Activated CD4-positive, alpha-beta T cell treated with anti-CD3 and anti-CD28 coated beads, Interleukin-2, amount 50 U/mL, for 24 hours (primary cell): ENCODE measurements at places on chromosomes 3 and 15.

GRCh38 chr3:72437661-72438406, 410.4 kb downstream of the SHQ1 start:
- no peak for DNase-seq

DNA sequence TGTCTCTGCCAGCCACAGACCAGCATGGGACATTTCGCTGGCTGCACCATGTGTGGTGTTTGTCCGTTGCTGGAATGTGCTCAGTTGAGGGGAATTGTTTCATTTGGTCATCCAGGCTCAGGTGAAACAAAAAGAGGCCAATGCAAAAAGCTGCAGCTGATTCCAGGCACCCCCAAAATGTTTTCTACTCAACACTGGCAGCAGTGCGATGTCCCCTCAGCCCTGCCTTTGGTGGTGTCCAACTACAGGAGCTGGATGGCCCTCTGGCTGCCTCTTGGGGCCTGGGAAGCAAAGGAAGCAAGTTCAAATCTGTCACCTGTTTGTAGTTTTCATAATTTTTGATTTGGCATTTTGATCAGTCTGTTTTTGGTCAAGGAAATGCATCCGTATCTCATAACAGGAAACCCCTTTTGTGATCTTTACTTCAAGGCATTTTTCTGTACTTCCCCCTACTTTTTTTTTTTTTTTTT, 141.8 kb downstream of the EEFSEC start:
- no peak for DNase-seq

DNA sequence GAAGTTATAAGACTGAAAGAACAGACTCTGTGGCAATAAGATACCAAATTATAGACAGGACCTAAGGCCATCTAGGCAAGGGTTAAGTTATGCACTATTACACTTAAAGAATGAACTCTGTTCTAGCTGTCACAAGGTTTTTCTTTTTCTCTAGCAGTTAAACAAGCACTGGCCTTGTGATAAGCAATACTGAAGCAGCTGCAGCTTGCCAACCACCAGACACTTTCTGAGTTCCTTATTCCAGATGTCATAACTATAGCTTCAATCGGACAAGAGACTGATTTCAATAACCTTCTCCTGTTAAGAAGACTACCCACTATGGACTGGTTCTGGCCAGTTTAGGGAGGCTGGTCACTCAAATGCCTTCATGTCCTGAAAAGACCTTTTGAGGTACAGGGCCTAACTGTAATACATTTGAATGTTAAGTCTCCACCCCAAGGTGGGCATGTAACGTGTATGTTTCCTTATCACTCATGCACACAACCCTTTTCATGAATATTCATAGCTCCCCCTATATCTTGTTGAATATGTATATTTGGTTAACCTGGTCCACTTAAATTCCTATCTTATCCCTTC, 85.8 kb downstream of the CFAP20DC start:
- no peak for DNase-seq

GRCh38 chr3:31392568-31392967, 140.2 kb upstream of the STT3B start:
- DNase-seq = no peak

DNA sequence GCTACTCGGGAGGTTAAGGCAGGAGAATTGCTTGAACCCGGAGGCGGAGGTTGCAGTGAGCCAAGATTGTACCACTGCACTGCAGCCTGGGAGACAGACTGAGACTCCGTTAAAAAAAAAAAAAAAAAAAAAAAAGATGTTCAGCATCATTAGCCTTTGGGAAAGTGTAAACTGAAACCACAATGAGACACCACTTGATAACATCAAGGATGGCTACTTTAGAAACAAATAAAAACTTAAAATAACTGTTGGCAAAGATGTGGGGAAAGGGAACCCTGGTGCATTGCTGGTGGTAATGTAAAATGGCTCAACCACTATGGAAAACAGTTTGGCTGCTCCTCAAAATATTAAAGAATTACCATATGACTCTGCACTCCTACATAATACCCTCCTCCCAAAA, 1.9 kb downstream of the LEO1 start:
- DNase-seq = no peak

DNA sequence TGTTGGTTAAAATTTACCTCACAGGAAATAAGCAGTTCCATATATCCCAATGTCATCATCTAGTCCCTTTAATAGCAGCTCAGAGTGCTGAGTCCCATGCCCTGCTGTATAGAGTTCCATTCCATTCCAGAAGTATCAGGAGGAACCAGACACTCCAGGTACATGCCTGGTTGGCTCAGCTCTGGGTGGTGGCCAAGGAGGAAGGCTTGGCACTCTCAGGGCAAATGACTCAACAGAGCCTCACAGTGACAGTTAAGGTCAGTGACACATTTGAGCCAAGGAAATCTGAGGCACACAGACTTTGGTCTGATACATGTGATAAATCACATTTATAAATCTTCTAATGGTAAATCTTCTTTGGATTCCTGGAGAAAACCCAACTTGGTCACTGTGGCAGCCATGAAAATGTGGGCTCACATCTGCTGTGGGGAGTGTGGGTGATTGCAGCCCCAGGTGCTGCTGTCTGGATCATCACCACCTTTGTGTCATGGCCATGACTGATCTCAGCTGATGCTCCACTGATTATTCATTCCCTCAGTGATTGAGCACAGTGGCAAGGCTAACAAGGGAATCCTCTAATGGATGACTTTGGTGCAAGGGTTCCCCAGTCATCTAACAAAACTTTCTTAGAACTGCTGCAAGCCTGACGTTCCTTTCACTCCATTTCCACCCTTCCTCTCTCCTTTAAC, 9.3 kb downstream of the HHLA2 start:
- DNase-seq = no peak

DNA sequence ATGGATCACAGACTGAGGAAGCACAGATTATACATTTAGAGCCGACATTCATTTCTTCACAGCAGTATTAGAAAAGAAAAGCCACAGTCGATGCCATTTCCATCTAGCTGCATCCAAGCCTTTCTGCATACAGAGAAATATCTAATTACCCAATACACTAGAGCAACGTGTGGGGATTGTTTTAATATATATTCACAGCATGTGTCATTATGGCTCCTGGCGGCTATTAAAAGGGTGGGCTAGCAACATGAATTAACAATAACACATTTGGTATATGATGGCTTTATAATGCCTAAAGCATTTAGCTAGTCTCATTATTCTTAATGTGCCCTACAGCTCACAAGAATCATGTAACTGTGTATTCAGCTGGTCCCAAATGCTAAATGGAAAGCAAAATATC, 1030.5 kb downstream of the FHIT start:
- no peak for DNase-seq

GRCh38 chr3:46695177-46695961, 1.9 kb upstream of the ALS2CL start:
- peak; percentile 27 for DNase-seq

- no peak for DNase-seq
These were observed 71.9 kb downstream of the GHSR start for GRCh38 chr3:172376402-172376801.

DNA sequence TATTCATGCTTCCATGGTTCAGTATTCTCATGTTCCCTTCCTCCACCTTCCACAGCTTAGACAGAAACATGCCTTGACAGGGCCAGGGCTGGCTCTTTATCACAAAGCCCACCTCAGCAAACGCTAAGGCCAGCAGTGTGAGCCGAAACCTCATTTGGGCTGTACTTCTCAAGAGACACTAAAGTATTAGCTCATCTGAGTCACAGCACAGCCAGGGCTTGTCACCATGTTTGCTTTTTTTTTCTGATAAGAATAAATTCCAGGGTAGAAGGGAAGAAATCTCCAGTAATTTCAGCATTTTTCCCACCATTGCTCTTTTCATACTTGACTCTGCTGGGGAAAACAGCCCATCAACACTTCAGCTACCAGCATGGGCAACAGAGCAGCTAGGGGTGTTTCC, 95.4 kb downstream of the MYLK start:
- DNase-seq = no peak

GRCh38 chr3:31876331-31876730, 104.7 kb downstream of the OSBPL10 start:
- no peak for DNase-seq

- no peak for DNase-seq
These were observed 9.2 kb upstream of the HLTF start for GRCh38 chr3:149095487-149095886.

DNA sequence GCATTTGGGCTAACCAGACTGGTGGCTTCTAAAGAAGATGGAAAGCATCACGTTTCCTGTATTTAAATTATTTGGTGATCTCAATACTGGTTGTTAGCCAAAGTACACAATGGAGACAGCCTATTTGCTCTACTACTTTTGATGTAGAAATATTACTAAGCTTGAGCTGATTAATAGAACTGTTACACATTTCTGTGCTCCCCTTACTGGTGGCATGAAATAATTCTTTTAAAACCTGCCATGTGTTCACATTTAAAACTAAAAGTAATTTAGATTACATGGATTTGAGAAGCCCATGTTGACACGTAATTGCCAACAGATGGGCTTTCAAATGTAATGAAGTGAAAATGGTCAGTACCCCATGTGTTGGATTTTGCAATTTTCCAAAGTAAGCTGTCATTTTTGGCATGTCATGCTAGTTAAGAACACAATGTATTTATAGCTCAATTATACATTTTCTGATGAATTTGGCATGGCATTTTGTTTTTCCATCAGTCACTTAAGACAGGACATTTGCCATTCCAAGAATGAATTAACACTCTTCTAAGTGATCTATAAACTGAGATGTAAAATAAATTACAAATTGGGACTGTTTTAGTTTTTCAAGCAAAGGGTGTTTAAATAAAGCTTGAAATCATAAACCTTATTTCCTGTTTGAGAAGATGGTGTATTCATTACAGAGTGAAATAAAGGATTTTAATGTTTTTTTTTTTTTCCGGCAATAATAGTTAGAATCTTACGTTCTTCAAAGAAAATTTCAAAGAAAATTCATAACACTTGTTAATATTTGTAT, 10.8 kb upstream of the RARRES1 start:
- DNase-seq = no peak

DNA sequence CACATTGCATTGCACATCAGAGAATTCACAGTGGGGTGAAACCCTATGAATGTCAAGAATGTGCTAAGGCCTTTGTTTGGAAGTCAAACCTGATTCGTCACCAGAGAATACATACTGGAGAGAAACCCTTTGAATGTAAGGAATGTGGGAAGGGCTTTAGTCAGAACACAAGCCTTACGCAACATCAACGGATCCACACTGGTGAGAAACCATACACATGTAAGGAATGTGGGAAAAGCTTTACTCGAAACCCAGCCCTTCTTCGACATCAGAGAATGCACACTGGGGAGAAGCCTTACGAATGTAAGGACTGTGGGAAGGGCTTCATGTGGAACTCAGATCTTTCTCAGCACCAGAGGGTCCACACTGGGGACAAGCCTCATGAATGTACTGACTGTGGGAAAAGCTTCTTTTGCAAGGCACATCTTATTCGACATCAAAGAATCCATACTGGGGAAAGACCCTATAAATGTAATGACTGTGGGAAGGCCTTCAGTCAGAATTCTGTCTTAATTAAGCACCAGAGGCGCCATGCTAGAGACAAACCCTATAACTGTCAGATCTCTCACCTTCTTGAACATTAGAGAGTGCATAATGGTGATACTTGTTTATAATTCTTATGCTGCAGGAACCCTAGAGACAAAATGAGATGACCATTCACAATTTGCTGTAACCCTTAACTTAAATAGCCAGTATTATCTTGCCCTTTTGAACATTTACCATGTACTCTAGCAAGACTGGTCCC, 9.0 kb downstream of the ZNF662 start:
- DNase-seq = no peak

- DNase-seq = no peak
These were observed 41.7 kb downstream of the SLCO2A1 start for GRCh38 chr3:133987948-133988484.

- DNase-seq = no peak
These were observed 53.0 kb downstream of the THSD4 start for GRCh38 chr15:71168166-71168834.

- DNase-seq = no peak
These were observed 63.4 kb downstream of the ARHGEF26 start for GRCh38 chr3:154184582-154184981.

DNA sequence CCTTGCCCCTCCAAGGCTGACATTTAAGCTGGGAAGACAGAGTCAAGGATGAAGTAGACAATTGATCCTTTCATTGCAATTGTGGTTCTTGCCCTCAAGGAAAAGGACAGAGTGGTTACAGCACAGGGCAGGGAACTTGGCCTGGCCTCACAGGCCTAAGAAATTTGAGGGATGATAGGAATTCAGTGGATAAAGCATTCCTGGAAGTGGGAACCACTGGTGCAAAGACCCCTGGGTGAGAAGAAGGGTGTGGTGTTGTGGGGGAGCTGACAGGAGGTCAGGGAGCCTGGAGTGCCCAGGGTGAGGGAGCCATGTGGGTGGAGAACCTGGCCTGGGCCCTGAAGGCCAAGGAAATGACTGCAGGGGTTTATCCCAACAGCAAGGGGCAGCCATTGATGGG, 287.4 kb downstream of the UACA start:
- no peak for DNase-seq

GRCh38 chr3:9887480-9887879, 2.9 kb upstream of the JAGN1 start:
- DNase-seq = no peak

GRCh38 chr3:8557298-8557697, 55.7 kb downstream of the LMCD1 start:
- no peak for DNase-seq

DNA sequence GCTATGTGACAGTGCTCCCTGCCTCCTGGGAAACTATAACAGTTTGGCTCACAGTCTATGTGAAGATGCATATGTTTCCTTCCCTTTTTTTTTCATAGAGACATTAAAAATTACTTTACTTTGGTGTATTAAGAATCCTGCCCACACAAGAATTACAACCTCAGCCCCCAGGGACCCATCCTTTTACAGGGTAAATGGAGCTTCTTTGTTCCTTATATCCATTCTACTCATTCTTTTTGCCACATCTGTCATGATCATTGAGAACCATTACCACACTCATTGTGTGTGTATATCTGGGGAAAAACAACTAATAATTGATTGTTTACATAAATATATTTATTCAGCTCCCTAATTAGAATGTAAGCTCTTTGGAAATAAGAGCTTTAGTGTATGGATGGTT, 157.4 kb downstream of the SSR3 start:
- no peak for DNase-seq

GRCh38 chr15:38882221-38882620, 317.6 kb upstream of the RASGRP1 start:
- no peak for DNase-seq

GRCh38 chr3:123430266-123430665, 18.6 kb downstream of the ADCY5 start:
- DNase-seq = no peak

DNA sequence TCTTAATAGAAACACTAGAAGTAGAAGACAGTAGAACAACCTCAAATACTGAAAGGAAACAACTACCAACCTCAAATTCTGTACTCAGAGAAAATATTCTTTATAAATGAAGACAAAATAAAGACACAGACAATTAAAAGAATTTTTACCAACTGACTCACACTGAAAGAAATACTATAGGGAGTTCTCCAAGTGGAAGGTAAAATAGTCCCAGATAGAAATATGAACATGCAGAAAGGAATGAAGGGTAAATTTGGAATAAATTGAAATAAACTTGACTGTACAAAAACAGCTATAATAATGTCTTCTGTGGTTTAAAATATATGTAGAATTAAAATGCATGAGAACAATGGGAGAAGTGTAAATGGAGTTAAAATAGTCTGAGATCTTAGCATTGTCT, 36.7 kb upstream of the CCDC174 start:
- DNase-seq = no peak
